CD4-positive, alpha-beta T cell treated with Interleukin-4 for 1 hour (primary cell): ENCODE measurements at places on chromosomes 16 and 17.
A peak's percentile ranks its signal among the peaks of the same experiment; 100 is the strongest.

DNA sequence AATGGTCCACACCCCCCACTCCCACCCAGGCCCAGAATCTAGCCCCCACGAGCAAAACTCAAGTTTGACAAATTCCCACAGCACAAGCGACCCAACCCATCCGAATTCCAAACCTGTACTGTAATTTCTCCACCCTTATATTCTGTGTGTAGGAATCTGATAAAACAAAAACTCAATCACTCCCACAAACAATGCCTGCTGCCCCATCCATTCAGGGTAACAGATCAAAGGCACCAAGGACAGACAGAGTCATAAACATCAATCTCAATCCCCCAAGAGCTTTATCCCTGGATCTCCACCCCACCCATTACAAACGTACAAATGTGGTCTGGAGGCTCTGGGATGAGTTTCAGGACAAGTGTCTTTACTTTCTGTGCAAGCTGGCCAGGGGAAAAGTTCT, 157.8 kb downstream of the AXIN2 start:
- no peak for DNase-seq

DNA sequence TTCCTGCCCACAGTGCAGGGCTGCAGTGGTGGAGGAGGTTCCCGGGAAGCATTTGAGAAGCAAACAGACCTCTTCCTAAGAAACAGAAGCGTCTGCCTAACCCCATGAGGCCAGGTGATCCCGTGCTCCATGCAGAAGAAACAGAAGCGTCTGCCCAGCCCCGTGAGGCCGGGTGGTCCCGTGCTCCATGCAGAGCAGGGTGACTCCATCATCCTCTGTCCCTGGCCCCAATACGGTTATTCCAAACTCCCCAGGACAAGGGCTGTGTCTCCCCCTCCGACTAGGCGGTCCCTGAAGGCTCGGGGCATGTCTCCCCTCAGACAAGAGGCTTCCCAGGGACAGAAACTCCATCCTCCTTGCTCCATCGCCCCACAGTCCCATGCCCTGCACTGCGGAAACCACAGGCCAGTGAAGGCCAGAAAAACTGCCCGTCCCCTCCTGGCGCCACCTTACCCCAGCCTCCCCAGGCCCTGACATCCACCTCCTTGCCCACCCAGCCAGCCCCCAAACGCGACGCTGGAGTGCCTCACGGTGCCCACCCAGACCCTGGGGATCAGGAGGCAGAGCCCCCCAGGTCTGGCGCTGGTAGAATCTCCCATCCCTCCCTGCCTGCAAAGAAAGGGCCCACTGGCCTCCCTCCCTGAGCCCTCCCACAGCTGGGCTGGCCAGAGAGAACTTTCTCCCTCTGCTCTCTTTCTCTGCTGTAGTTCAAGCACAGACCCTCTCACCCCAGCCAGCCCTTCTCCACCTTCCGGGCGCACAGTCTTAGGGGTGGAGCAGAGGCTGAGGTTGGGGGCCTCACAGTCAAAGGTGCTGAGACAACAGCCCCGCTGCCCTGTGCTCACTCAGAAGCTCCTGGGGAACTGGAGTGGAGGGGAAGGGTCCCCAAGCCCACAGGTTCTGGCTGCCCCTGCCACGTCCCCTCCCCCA, 30.6 kb upstream of the KRT17 start:
- no peak for DNase-seq

GRCh38 chr16:56424791-56425438, 430 bp downstream of the AMFR start:
- peak; percentile 12 for DNase-seq

DNA sequence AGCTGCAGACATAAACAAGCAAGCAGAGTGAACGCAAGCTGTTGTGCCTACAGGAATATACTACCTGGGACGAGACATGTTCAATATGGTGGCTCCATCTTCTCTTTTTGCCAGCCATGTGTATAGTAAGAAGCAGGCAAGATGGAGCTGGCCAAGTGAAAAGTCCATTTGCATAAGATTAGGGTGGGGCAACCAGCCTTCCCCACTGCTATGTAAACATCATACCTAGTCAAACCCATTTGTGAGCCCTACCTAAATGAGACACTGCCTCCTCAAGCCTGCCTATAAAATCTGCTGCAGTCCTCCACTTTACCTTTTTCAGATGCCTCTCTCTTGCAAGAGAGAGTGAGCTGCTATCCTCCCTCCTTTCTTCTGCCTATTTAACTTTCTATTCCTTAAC, 370.1 kb upstream of the PMFBP1 start:
- no peak for DNase-seq

GRCh38 chr16:54341892-54342776, 55.5 kb upstream of the IRX3 start:
- no peak for DNase-seq

- peak; percentile 51 for DNase-seq
Observed at GRCh38 chr17:31582151-31582907, 190.9 kb downstream of the RAB11FIP4 start.

GRCh38 chr17:37101306-37101705, 152.6 kb downstream of the AATF start:
- DNase-seq = no peak

- DNase-seq = no peak
Observed at GRCh38 chr17:6380915-6381438, 53.9 kb downstream of the AIPL1 start.

- no peak for DNase-seq
Observed at GRCh38 chr17:79549141-79549915, 61.5 kb downstream of the RBFOX3 start.

DNA sequence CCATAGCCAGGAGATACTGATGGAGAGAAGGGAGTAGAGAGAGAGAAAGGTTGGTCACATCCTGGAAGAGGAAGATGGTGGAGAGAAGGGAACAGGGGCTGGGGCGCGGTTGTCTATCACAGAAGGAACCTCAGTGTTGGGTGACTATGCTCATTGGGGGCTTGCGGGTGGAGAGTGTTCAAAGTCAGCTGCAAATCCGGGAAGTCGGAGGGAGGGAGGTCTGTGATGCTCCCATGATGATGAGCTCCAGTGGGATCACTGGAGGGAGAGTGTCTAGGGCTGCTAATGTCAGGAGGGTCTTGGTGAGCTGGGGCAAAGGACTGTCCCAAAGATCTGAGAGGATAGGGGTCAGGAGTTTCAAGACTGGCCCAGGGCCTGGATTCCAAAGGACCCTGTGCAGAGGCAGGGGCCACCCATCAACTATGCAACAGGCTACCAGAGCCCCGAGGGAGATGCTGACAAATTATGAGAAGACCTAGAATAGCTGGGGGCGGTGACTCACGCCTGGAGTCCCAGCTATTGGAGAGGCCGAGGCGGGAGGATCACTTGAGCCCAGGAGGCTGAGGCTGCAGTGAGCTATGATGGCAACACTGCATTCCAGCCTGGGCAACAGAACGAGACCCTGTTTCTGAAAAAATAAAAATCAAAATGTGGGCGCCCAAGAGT, 2.6 kb downstream of the SPDYE4 start:
- DNase-seq = no peak

GRCh38 chr17:18932360-18933055, 19.5 kb upstream of the SLC5A10 start:
- no peak for DNase-seq

GRCh38 chr16:86059253-86060171, 160.6 kb downstream of the IRF8 start:
- DNase-seq = no peak

DNA sequence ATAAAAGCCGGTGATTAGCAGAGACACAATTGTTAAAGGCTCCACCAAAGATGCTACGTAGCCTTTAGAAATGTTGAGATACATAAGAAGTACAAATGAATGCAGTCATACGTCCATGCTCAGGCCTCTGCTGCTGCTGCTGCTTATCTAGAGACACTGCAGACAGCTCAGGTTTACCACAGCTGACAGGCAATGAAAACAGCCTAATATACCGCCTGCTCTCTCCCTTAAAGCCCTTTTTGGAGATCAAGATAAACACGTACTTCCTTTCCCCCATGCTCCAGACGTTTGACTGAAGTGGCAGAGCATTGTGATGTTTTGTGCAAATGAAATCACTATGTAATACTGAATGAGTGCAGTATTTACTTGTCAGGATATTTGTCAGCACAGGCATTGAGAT, 185.3 kb downstream of the AATF start:
- DNase-seq = no peak

DNA sequence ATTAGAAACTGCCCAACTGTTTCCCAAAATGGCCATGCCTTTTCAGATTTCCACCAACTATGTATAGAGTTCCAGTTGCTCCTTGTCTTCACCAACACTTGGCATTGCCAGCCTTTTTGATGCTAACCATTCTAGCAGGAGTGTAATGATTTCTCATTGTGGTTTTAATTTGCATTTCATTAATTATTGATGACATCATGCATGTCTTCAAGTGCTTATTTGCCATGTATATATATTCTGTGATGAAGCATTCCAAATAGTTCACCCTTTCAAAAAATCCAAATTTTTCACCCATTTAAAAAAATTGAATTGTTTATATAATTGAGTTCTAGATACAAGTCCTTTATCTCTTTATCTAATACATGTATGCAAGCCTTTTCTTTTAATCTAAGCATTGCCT, 245.9 kb upstream of the TNRC6C start:
- DNase-seq = no peak

GRCh38 chr16:48829336-48830310, 219.6 kb upstream of the N4BP1 start:
- DNase-seq = no peak

GRCh38 chr16:88130681-88131080, 179.4 kb downstream of the BANP start:
- DNase-seq = no peak

DNA sequence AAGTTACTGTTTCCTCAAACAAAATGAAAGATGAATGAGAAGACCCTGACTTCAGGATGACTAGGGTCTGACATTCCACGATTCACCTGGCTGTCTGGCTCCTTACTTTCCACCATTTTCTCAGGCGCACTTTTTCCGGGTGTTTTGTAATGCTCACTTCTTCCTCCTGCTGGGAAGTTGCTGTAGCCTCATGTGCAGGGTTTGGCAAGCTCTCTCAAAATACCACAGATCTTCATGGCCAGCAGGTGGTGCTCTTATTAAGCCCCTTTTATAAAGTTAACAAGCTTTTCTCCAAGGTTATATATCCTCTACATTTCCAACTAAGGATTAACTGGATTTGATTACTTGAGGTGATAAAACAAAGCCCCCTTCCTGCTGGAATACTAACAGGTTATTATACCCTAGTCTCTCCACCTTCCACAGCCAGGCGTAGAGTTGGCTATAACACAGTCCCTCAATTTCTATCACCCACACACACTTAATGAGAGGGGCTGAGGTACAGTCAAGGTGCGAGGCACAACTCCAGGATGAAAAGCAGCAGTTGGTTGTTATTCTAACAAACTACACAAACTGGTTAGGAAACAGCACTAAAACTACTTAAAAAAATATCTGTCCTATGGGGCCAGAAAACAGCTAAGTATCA, 45.4 kb downstream of the STH start:
- peak; percentile 69 for DNase-seq

DNA sequence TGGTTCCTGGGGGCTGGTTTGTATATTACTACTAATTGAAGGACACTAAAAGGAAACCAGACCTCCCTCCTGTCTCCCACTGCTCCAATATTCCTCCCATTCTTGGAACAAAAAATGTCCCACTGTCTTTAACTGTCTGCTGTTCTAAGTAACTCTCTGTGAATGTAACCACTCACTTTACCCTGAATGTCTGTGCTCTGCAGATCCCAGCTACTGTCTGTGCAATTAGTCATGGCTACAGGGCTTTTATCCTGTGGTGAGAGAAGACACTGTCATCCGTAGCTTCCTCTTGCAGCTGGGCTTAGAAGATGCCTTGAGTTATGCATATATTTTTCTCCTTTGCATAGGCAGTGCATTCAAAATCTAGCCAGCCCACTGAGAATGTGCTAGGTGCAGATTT, 853.8 kb downstream of the CDH8 start:
- no peak for DNase-seq

- no peak for DNase-seq
Observed at GRCh38 chr17:11610999-11611566, 12.8 kb downstream of the DNAH9 start.

- no peak for DNase-seq
Observed at GRCh38 chr16:82072313-82072712, 37.3 kb downstream of the HSD17B2 start.

DNA sequence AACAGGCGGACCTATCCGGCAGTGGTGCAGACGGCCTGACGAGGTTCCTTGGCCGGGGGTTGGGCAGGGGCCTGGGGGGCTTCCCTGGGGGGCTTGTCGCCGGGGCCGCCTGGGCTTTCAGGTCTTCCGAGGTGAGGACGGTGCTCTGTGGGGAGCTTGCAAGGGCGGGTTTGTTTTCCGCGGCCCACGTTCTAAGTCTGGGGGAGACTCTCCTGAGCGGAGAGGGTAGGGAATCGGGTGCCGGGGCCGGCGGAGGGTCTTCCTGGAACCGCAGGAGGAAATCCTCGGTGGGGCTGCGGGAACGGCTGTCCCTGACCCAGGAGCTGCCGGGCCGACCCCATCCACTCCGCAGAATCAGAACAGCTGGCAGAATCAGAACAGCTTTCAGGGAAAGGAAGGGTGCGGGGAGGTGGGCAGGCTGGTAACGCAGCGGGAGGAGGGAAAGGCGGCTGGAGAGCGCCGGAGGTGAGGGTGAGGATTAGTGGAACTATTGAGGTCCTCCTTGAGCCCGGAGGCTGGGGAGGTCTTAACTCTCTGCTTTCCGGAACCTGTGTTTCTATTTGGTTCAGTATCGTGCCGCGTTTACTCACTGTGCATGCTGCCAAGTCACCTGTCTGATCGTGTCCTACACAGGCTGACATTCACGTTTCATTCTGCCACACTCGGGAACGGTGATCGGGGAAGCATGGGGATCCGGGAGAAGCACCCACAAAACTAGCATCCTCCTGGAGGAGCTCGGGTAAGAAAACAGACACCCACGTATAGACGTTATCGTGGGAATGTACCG, 28.9 kb downstream of the CPSF4L start:
- no peak for DNase-seq

GRCh38 chr16:17374668-17375255, 96.0 kb downstream of the XYLT1 start:
- DNase-seq = no peak

- DNase-seq = no peak
Observed at GRCh38 chr17:10713318-10713717, 15.9 kb downstream of the ADPRM start.

- DNase-seq = peak; percentile 72
Observed at GRCh38 chr17:42407289-42407836, 15.7 kb downstream of the CAVIN1 start.
